NCI-H510A (cell line): ENCODE measurements at places on chromosomes 3 and 15.

- no peak for DNase-seq
These were observed 120.5 kb downstream of the BBX start for GRCh38 chr3:107643038-107643883.

DNA sequence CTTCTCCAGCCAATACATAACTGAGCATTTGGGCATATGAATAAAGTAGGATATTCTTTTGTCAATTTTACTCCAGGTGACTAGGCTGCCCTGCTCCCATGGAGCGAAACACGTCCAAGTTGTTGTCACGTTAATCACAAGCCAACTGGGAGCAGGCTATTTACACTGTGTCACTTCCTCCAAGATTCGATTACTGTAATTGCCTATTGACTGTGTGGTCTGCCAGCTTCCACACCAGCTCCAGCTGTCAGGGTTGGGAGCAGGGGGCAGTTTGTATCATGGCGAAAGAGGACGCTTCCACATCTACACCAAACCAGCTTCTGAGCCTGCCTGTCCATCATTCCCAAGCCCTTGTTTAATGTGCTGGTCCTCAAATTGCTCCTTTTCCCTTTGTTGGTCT, 89.2 kb upstream of the RORA start:
- no peak for DNase-seq

DNA sequence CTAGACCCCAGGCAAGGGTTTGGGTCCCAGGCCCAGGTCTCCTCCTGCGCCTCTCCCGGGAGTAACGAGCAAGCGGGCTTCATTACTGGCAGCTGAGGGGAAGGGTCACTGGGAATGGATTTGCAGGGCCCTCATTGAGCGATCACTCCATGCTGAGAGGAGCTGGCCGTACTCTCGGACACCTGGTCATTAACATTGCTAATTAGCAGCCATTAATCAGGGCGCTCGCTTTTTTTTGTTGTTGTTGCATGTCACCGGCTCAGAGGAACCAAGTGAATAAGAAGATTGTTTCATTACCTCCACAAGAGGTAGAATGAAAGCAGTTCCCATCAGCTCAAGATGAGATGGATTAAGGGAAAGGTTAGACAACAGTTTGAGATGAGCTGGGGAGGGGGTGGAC, 293.0 kb upstream of the ATP11B start:
- DNase-seq = no peak

GRCh38 chr15:95830281-95830680, 500.2 kb upstream of the NR2F2 start:
- DNase-seq = no peak

GRCh38 chr3:8712908-8713255, 20.7 kb upstream of the CAV3 start:
- DNase-seq = no peak

DNA sequence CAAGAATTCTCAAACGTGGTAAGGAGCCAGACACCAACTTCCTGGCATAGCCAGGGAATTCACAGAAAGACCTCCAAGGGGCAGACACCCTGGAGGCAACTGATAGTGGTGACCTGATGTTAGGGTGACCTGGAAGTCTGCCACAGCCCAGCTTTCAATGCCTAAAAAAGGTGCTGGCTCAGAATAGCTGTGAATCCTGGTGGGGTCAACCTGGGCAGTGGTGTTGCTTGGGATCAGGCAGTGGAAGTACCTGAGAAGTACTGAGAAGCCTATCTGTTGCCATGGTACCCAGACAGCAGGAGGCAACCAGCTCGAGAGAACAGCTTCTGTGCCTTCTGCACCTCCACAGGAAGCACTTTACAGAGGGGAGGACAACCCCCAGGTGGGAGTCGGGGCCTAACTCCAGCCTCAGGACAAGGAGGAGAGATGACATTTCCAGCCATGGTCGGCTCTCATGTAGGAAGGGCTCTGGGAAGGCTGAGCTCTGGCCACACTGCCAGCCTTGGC, 55.4 kb upstream of the LARS2 start:
- no peak for DNase-seq

GRCh38 chr15:67745073-67746006, 80.0 kb upstream of the SKOR1 start:
- no peak for DNase-seq

GRCh38 chr3:128804811-128805155, 74.6 kb upstream of the ACAD9 start:
- DNase-seq = no peak

- DNase-seq = no peak
These were observed 517 bp downstream of the FBN1 start for GRCh38 chr15:48644827-48645557.

DNA sequence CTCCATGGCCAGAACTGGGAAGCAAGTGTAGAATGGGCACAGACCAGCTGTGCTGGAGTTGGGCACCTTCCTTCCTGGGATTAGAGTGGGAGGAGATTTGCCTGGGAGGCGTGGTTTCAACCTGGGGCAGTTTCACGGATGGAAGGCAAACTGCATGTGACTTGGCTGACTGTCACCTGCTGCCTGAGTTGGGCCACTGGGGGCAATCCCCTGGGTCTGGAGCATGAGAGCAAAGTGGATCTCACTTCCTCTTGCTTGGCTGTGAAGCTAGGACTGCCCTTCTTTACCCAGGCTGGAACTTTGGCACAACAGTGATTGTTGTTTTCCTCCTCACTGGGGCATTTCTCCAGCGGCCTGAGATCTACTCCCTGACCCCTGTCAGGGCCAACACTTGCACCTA, 1247.0 kb upstream of the EPHA6 start:
- DNase-seq = no peak

- DNase-seq = no peak
These were observed 449.7 kb upstream of the ALCAM start for GRCh38 chr3:104916971-104917370.

GRCh38 chr3:86801921-86802320, 189.0 kb downstream of the VGLL3 start:
- DNase-seq = no peak

- DNase-seq = peak; percentile 82
These were observed 19.7 kb downstream of the TMEM43 start for GRCh38 chr3:14144423-14145075.

DNA sequence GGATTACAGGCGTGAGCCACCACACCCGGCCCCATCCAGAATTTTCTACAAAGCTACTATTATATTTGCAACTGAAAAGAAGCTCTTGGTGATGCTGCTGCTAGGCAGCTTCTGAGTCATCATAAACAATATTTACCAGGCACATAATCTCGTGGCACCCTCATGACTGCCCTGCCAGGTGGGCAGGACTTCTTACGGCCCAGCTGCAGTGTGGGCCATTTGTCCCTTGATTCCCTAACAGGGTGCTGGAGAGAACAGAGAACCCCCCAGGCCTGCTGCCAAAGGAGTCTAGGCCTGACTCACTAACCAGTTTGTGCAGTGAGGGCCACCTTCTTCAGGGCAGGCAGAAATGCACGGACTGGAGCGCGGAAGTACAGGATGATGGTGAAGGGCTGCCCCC, 4.9 kb downstream of the EPB42 start:
- DNase-seq = no peak

DNA sequence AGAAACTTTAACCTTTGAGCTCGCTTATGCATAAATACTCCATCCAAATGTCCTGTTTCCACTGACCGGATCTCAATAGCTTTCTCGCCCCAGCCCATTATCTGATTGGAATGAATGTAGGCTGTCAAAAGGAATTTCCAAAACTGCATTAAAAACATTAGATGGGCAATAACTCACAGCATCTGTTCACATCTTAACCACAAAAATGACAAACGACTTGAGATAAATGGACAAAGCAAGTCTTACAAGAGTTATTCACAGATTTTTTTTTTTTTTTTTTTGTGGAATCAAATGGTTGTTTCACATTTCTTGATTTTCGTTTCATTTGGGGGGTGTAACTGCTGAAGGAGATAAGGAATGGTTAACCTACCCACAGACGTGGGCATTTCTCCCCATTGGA, 39.7 kb upstream of the SLC2A2 start:
- DNase-seq = no peak

- no peak for DNase-seq
These were observed 24.1 kb downstream of the PLCL2 start for GRCh38 chr3:16908896-16909295.

- DNase-seq = no peak
These were observed 39.9 kb upstream of the C3orf49 start for GRCh38 chr3:63779227-63779626.

GRCh38 chr3:56880720-56881575, 79.2 kb upstream of the ARHGEF3 start:
- no peak for DNase-seq

GRCh38 chr3:128567141-128567540, 74.1 kb upstream of the GATA2 start:
- DNase-seq = no peak

DNA sequence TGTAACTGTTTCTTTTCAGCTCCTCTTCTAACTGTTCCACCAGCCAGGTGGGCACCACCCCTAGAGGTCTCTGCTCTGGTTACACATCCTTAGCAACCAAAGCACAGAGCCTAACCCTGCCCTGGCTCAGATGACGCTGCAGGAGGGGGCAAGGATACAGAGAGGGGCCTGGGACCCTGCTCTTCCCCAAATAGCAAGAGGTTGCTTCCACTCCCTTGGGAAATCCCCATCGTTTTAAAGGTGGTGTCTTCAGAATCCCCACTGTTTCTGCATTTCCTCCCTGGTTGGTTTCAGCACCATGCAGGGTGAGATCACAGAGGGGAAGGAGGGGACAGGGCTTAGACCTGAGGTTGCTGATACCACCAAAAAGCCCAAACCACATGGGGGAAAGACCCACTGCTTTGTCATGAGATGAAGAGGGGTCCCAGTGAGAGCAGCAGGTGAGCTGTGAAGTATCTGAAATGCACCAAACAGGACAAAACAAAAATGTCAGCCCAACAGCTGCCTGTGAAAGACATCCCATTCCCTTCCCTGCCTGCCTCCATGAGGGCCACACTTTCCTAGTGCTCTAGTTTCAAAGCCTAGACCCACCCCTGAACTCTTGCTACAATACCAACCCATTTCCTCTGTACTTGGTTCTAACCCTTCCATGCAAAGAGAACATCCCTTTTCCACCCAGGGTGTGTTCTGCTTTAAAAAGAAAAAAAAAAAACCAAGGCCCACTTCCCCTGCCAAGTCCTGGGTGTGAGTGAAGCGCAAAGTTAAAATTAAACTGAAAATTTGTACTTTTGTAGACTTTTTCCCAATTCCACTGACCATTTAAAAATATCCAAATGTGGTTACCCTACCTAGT, 29.0 kb downstream of the ANP32A start:
- no peak for DNase-seq

GRCh38 chr3:33115024-33115768, 1.4 kb downstream of the CRTAP start:
- no peak for DNase-seq

- DNase-seq = no peak
These were observed 50.9 kb downstream of the CORO2B start for GRCh38 chr15:68629519-68630210.

DNA sequence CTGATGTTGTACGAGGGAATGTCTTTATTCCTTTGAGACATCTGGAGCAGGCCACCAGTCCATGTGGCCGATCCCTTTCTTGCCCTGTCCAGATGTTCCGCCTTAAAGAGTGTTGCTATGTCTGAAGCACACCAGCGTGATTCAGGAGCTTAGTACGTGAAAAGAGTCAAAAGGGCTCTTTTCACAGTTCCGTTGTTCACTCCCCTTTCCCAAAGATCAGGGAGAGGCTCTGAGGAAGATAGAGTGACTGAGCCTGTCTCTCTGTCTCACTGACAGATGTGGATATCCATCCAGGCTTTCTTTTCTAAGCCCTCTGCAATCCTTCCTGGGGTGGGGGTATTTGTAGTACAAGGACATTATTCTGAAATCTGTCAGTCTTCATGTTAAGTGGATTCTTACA, 262.5 kb upstream of the LRTM1 start:
- DNase-seq = no peak

DNA sequence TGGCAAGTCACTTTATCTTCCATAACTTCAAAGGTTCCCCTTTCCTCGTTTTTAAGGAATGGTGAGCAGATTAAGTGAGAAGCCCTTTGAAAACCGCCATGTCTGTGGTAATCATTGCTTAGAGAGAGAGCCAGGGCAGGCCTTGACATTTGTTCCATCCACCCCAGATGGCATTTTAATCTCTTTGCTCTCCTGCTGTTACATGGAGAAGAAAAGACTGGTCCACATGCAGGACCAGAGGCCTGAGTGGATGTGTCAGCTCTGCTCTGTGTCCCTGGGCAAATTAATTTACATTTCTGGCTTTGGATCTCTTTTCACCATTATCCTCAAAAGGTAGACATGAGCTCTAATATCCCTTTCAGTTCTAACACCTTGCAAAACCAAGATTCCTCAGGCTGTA, 157.3 kb upstream of the LPP start:
- no peak for DNase-seq

DNA sequence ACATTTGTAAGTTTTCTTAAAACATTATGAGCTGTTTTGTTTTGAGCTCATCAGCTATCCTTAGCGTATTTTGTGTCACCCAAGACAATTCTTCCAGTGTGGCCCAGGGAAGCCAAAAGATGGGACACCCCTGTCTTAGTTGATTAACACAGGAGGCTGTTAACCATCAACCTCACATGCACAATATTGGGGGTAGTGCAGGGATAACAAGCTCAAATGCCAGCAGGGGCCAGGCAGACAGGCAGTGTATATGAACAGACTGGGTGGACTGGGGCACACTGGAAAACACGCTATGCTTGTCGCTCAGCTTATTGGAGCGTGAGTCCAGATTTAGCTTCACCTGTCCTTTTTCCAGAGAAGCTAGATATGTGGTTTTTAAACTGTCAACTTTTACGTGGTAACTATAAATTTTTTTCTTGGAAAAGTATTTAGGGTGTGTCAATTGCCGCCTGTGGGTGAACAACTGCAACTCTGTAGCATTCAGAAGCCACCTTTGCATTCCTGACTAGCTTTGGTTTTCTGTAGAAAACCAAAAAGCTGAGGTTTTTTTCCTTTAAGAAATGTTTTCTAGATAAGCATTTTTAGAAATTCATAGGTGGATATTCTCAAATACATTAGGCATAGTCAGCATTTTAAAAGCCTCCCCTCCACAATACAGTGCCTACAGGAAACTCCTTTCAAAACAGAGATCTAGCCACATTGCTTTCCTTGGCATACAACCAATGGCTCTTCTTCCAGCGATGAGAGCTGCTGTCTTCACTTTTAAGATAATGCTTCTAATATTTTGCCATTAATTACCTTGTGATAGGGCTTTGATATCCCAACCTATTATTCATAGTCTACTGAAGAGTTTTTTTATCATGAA, 14.6 kb downstream of the PSMD6 start:
- no peak for DNase-seq

- no peak for DNase-seq
These were observed 183.6 kb downstream of the XXYLT1 start for GRCh38 chr3:195087328-195087727.

DNA sequence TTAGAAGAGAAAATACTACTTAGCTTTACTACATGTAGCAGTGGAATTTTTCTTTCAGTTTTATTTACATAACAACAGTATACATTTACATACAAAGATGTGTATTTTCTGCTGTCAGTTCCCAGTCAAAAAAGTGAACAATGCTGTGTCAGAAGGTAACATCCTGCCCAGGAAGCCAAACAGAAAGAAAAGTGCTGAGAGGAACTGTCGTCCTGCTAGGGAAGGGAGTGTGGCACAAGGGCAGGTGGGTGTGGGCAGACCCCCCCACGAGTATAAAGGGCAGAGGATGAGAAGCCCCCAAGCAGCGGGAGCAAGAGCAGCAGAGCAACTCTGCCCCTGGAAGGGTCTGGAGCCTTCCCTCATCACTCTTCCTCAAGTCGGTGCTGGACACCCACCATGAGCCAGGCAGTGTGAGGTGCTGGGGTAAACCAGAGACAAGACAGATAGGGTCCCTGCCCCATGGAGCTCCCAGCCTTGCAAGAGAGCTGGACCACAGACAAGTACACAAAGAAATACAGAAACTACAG, 39.7 kb downstream of the TBC1D2B start:
- no peak for DNase-seq
